ENCODE measurements at places on chromosomes 6 and 20.
A peak's percentile ranks its signal among the peaks of the same experiment; 100 is the strongest.

DNA sequence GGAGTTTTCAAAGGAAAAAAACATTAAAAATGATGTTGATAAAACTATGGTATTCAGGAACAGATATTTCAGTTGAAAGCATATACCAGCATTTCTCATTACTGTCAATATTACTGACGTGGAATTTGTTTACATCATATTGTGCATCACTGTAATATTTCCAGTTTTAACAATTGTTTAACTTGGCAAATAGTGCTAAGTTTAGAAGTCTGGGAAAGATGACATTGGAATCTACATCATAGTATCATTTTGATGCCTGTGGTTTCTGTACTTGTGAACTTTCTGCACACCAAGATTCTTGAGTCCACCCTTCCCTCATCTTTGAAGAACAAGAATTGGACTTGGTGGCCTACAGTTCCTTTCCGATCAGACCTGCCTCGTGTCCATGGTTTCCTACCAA, 98.1 kb downstream of the RALGAPA2 start:
- DNase-seq: no peak

DNA sequence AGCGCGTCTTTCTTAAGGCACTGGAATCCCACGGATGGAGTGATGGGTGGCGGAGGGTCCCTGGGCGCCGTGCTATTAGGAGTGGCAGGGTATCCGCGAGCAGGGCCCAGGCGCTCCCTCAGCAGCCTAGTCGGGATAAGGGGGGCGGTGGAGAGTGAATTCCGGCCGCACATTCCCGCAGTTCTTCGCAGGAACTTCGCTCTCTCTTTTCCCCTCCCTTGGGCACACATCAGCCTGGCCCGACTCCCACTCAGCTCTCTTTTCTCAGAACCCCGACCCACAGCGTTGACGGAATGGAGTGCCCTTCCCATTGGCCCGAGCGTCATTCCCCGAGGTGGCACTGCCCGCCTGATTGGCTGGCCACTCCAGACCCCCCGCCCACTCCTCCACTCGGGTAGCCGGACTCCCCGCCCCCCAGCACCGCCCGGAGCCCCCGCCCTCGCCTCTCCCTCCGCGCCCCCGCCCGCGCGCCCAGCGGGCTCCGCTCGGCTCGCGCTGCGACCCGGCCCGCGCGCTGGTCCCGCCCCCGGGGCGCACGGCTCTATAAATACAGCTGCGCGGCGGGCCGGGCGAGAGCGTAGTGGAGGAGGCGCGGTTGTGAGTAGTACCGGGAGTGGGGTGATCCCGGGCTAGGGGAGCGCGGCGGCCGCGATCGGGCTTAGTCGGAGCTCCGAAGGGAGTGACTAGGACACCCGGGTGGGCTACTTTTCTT, at the start of gene ID4:
ID4 (plus strand) TSS at position 572 of the 712 bp plus-strand sequence. CDS start 385 bp downstream, outside the sequence.
- peak; percentile 96 for DNase-seq

DNA sequence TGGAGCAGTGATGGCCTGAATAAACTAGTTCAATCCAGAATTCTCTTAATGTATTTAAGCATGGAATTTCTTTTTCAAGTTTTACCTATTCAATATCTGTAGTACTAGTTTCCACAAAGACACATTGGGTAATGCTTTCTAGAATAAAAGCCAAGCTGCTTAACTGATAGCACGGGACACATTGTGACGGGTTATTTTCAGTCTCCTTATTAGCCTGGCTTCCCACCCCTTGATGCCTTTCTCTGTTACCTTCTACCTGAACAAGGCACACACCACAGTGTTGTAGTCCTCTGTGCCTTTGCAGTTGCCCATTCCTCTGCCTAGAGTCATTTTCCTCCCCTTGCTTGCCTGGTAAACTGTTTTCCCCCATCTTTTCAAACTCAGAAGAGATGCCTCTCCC, 139.1 kb downstream of the HDGFL1 start:
- no peak for DNase-seq

DNA sequence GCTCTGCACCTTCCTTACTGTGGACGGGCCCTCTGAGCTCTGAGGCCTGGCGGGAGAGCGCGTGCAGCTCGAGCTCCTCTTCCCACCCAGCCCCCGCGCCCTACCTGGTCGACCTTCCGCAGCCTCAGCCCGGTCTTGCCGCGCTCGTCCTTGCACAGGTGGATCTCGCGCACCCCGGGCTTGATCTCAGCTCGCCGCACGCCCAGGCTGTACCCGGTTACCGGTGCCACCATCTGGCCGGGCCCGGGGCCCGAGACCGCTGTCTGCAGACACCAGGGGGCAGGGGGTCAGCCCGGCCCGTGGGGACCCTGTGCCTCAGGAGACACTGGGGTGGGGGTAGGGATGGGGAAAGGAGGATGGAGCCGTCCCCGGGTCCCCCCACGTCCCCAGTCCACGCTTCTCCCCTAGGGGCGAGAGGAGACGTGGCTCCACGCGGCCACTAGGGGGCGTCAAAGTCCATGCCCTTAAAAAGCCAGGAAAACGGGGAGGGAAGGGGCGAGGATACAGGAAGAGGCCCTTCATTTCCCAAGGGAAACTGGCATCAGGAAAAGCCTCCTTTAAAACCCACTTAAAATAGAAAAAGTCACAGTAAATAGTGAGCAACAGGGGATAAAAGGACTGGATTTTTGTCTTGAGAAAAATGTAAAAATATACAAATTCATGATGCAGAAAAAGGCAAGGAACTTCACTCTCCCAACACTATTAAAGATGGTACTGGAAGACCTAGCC, 15.5 kb downstream of the SDCBP2 start:
- peak; percentile 69 for DNase-seq

GRCh38 chr6:36947570-36948351, 6.8 kb upstream of the PI16 start:
- DNase-seq: no peak

GRCh38 chr6:138912308-138912707, 75.7 kb downstream of the REPS1 start:
- no peak for DNase-seq

DNA sequence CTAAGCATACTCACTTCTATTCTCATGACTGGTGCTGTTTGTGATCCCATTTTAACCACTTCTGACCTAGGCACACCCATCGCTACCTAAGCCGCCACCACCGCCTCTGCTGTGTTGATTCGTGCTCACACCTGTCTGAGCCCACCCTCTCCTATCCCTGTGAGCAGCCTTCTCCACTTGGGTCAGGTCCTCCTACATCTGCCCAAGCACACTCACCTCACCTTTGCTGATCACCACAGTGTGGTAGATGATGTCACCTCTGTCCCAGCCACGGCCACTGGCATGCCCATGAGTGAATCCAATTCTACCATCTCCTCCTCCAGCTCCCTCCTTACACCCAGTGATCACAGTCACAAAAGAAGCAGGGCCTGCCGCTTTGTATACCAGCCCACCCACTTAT, 20.8 kb downstream of the MUC22 start:
- DNase-seq: no peak

GRCh38 chr20:50303573-50304500, 113.2 kb downstream of the CEBPB start:
- peak; percentile 97 for DNase-seq

GRCh38 chr6:87753131-87753685, 51.2 kb upstream of the AKIRIN2 start:
- no peak for DNase-seq

GRCh38 chr6:15628499-15629131, 34.2 kb downstream of the DTNBP1 start:
- DNase-seq: no peak

DNA sequence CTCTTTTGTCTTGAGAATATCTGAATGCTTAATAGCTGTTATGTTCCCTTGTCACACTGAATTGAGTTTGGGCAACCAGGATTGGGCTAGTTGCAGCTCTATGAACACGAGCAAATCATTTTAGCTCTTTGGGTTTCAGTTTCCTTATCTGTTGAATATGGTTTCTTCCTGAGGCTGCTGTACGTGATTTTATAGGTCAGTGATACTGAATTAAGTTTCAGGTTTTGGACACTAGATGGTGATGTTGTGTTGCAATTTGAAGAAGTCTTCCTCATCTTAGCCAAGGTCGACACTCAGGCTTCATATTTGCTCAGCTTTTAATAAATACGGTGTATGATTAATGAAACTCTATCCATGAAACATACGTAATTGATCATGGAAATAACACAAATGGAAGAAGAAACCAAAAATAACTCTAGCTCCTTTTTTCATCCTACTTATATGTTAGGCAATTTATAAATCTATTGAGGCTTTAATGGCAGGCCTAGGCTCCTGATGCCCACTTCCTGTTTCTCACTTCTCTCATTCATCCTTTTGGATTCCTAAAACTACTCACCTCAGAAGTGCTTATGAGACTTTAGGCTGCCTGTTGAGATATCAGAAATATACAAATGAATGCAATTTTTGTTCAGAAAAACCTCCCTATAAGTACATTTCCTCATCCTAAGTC, 354.1 kb upstream of the MAP3K7 start:
- no peak for DNase-seq

DNA sequence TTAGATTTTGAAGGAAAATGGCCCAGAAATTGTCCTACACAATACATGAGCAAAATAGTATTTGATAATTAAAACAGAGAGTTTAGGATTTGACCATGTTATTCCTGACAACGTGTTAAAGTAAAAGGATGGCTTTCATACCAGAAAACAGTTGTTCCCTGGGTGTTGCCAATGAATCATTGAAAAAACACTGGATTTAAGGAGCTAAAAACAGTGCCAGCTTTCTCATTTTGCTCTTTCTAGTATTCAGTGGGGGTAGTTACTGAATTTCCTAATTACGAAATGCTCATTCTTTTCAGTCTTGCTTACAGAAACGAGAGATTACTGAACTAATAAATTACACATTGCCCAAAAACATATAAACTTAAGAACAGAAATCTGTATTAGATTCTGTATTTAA, 26.6 kb upstream of the SNAP91 start:
- no peak for DNase-seq

DNA sequence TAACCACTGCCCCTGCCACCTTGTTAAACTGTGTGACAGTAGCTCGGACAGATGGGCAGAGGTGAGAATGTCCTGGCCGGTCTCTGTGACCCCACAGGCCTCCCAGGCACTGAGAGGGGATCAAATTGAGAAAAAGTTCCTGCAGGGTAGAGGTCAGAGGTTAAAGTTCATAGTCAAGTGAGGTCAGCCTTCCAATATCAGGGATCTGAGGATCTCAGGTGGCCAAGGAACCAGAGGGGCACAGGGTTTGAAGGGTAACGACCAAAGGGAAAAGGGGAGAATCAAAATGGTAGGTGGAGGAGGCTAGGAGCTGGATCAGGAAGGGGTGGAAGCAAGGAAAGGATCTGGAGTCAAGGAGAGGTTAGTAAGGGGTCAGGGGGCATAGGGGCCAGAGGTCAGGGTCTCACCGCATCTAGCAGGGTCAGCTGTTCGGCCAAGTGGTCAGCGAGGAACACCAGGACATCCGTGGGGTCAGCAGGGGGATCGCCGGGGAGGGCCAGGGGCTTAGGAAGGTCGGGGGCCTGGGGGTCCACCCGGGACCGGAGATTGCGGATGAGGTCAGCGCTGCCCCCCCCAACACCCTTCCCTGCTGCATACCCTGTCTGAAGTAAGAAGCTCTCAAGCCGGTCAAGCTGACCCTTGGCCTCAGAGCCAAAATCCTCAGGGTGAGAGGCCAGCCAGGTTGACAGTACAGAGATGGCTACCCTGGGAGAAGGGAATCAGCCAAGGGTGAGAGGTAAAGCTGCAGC, 2.9 kb downstream of the RGL2 start:
- DNase-seq: no peak

DNA sequence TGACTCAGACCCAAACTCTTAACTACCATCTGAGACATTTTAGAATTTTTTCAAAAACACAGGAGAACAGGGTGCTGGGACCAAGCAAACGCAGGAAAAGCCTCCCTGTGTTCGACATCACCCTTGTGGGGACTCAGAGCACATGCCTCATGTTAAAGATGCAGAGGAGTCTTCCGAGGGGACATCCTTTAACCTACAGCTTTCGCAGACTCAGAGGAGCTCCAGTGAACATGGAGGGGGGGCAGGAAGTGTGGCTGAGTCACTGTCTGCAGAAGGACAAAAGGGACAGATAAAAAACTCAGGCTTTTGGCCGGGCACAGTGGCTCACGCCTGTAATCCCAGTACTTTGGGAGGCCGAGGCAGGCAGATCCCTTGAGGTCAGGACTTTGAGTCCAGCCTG, 15.1 kb downstream of the BMP7 start:
- peak; percentile 40 for DNase-seq

- DNase-seq: no peak
These were observed 94.7 kb upstream of the NXT1 start for GRCh38 chr20:23255716-23256385.

GRCh38 chr6:107846262-107846795, 22.2 kb upstream of the SCML4 start:
- no peak for DNase-seq

- DNase-seq: no peak
These were observed 47.1 kb upstream of the EDN3 start for GRCh38 chr20:59253325-59253724.

DNA sequence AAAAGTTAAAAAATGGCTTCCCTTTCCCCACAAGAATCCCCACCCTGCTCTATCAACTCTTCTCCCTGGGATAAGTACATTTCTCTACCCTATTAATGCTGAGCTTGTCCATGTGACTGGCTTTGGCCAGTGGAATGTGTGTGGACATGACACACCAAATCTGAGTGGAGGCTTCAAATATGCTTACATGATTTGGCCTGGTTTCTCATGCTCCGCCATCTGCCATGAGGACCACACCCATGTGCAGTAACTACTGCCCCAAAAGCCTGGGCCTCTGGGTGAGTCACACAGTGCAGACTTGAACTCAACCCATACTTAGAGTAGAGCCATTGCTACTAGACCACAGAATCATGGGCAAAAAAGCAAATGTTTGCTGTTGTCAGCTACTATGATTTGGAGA, 65.4 kb downstream of the PRND start:
- no peak for DNase-seq

- no peak for DNase-seq
These were observed 42.0 kb downstream of the CDS2 start for GRCh38 chr20:5168651-5169396.

DNA sequence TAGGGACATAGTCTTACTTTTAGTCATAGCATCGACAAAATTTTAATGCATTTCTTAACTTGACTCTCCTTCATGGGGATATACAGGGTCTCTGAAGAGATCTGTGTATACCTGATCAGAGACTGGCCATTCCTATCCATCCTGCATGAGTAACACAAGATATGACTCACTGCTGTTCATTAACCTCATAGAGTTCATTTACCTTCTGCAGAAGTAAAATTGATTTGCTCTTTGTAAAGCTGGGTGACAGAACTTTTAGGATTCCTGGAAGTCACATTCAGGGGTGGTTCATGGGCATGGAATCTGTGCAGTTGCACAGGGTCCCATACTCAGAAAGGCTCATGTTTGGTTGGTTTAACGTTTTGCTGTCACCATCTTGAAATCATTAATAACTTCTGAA, 53.2 kb downstream of the PDE7B start:
- no peak for DNase-seq

- no peak for DNase-seq
These were observed 28.8 kb upstream of the TLDC2 start for GRCh38 chr20:36847009-36847709.
